ENCODE measurements at places on chromosomes 1 and 21.

DNA sequence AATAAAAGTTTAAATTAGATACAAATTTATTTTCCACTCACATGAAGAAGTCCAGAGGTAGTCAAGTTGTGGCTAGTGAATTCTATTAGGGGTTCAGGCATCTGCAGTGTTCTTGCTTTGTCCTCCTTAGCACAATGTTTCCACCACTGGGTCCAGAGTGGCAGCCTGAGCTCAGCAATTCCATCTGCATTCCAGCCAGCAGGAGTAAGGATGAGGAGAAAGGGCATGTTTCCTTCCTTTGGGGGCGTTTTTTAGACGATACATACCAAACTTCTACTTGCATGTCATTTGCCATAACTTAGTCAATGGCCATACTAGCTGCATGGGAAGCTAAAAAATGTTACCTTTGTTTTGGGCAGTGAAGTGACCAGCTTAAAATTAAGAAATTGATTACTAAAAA is 98.5 kb upstream of the VANGL1 start:
- DNase-seq = no peak

- DNase-seq = peak; percentile 1
Observed at GRCh38 chr1:42529724-42530181, 66.7 kb downstream of the CCDC30 start.

DNA sequence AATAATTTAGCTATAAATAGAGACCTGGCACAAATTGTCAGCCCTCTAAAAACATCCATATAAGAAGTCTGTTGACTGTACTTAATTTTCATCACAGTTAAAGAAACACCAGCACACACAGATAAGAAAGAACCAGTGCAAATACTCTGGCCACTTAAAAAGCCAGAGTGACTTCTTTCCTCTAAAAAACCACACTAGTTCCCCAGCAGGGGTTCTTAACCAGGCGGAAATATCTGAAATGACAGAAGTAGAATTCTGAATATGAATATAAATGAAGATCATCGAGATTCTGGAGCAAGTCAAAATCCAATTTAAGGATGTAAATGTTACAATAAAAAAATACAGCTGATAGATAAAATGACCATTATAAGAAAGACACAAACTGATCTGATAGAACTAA is 870.6 kb upstream of the ADGRL4 start:
- DNase-seq = no peak

- no peak for DNase-seq
Observed at GRCh38 chr1:157371826-157372225, 180.5 kb downstream of the FCRL5 start.

DNA sequence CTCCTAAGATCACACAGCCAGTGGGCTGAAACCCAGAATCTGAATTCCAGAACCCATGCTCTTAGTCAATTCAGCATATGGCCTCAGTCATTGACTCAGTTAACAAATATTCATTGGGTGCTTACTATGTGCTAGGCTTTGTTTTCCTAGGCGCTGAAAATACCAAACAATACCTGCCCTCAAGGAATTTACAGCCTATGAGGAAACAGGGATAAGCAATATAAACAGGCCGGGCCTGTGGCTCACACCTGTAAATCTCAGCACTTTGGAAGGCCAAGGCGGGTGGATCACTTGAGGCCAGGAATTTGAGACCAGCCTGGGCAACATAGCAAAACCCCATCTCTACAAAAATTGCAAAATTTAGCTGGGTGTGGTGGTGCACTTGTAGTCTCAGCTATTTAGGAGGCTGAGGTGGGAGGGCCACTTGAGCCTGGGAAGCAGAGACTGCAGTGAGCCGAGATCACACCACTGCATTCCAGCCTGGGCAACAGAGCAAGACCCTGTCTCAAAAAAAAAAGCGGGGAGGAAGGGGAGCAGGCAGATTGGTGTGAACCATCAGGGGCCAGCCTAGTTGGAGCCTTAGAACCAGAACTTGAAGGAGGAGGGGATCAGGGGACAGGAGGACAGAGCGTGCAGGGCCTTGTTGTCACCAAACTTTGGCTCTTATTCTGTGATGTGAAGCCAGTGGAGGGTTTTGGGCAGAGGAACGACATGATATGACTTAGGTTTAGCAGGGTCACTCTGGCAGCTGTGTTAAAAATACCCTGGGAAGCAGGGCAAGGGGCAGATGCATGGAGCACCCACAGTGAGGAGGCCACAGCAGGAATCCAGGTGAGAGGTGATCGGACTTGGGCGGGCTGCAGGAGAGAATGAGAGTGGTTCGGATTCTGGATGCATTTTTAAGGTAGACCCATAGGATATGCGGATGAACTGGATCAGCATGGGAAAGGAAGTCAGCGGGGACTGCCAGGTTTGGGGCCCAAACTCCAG is 5.8 kb downstream of the TINAGL1 start:
- DNase-seq = no peak
